ENCODE measurements at places on chromosomes 2 and 18.

DNA sequence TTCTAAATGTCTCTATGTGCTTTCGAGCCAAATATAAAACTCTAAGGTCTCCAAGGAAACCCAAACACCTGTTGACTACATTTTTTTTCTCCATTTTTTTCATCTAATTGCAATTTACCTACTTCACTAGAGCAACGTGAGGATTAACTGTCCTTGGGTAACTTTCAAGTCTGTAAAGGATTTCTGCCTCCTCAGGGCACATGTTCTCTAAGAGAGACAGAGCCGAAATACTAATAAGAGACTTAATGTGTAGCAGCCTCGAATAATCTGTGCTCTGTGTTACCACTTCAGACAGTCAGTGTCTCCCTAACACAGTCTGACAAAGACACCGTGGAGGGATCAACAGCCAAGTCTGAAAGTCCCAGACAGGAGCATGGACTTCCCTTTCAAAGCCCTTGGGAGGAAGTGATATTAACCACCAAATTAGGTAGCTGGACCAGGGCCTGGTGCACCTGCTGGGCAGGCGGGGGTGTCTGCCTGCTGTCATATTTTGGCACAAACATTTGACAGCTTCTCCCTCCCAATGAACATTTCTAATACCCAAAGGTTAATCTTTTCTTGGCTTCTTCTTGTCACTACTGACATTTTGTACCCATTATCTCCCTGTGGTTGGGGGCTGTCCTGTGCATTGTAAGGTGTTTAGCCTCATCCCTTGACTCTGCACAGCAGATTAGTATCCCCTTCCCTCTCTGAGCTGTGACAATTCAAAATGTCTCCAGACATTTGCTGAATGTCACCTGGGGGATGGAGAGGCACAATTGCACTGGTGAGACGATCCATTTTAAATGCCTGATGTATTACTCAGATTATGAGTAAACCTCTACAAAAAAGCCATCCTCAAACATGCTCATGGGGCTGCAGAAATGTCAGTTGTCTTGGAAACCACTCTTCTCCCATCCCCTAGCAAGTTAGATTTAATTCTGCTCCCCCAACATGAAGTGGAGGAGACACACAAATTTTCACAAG is 45.7 kb upstream of the LYPD1 start:
- DNase-seq: no peak

- DNase-seq: peak; percentile 78
Observed at GRCh38 chr2:65940856-65941255, 494.1 kb upstream of the MEIS1 start.

- peak; percentile 74 for DNase-seq
Observed at GRCh38 chr2:143451642-143452281, 322.5 kb downstream of the ARHGAP15 start.

DNA sequence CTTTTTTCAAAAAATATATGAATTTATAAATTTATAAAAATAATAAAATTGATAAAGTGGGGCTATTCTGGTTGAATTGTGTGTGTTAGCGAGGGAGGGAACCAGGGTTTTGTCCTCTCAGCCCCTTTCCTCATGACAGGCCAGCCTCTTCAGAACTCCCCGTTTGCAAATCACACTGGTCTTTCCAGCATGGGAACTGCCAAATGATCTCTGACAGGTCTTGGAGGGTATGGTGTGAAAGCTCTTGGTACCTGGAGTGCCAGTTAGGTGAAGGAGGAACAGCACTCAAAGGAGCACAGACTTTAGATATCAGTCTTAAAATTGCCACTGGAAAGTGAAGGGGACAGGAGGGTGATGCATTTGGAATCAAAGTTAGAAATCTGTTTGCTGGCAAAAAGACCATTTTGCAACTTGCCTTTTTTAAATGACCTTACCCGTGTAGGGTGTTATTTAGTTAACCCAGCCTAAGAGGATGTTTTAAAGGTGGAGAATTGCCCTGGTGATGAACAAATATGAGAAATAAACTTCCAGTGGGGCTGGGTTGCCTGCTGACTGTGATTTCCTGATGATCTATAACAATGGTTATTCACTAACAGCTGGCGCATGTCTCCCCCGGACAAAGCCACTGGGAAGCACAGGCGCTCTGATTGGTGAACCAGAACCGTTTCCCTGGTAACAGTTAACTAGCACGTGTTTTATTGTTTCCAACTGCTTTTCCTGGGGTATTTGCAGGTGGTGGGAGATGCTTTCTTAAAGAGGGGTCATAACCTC is 85.3 kb upstream of the EFEMP1 start:
- DNase-seq: no peak

GRCh38 chr2:236195726-236196125 is 27.5 kb upstream of the GBX2 start:
- DNase-seq: no peak

Measured in KBM-7 (cell line).